ENCODE measurements at places on chromosomes 2 and 18. TPM values are rescaled to one million over a fixed set of nuclear protein-coding genes. Genes with fewer than 3 reads are reported as not detected.

Gene TMEM150A
- 4.0 TPM for total RNA-seq

Gene FAM117B
- 2.1 TPM for total RNA-seq

DNA sequence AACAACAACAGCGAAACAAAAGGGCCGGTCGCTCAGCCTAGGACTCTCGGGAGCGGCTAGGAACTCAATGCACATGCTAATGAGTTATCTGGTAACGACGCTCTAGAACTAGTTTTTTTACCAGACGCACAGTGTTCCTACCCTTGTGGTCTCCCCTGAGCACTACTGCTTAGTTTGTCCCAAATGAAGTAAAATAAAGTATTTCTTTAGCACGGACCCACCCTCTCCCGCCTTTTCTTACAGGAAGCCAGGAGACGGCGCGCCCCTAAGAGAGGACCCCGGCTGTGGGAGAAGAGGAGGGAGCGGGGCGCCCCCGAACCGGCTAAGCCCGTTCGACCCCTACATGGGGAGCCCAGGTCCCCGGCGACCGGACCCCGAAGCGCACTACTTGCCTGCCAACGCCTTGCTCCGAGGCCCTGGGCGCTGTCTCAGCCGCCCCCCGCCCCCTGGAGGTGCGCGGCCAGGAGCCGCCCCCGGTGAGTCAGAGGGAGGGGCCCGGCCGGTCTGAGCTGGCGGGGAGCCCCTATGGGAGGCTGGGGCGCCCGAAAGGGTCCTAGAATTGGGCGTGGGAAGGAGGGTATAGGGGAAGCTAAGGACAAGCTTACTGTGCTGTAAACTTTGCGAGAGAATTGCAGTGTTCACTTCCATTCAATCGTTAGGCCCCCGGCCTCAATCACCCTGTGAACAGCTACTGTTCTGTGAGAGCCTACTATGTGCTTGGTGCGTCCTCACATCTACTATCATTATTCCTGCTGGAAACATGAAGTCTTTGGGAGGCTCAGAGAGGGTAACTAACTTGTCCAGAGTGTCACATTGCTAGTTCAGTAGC, 3.6 kb upstream of the CAPG start:
- peak; percentile 83 for DNase-seq

Gene TYMS
- total RNA-seq = 20.9 TPM

- no peak for DNase-seq
These were observed 858 bp upstream of the RTP5 start for GRCh38 chr2:241868661-241869081.

Gene TYW5
- 6.0 TPM for total RNA-seq

GRCh38 chr18:74389171-74389927, 67.8 kb downstream of the DIPK1C start:
- DNase-seq = no peak

- DNase-seq = no peak
These were observed 49.7 kb downstream of the TPO start for GRCh38 chr2:1462994-1463393.

Gene CIDEA
- total RNA-seq = not detected

Gene ATP9B
- total RNA-seq = 7.3 TPM

GRCh38 chr18:76679945-76680344, 142.4 kb upstream of the ZNF236 start:
- DNase-seq = no peak

Gene PPP1R1C
- 1.9 TPM for total RNA-seq

- DNase-seq = no peak
These were observed 235.2 kb downstream of the GCA start for GRCh38 chr2:162579169-162579568.

Gene CD8B2
- not detected for total RNA-seq

- no peak for DNase-seq
These were observed 12.4 kb upstream of the TANK start for GRCh38 chr2:161147856-161148255.

Gene CHRNA1
- total RNA-seq = not detected

GRCh38 chr2:101038455-101039255, 36.6 kb downstream of the RPL31 start:
- peak; percentile 19 for DNase-seq

GRCh38 chr2:160652236-160652635, 158.6 kb upstream of the RBMS1 start:
- peak; percentile 64 for DNase-seq

GRCh38 chr18:48781988-48782363, 168.8 kb downstream of the SMAD7 start:
- DNase-seq = no peak

Gene FZD7
- total RNA-seq = 12.0 TPM

Gene RPIA
- total RNA-seq = 7.6 TPM

- no peak for DNase-seq
These were observed 267.4 kb upstream of the NT5C1B start for GRCh38 chr2:18856765-18857164.

DNA sequence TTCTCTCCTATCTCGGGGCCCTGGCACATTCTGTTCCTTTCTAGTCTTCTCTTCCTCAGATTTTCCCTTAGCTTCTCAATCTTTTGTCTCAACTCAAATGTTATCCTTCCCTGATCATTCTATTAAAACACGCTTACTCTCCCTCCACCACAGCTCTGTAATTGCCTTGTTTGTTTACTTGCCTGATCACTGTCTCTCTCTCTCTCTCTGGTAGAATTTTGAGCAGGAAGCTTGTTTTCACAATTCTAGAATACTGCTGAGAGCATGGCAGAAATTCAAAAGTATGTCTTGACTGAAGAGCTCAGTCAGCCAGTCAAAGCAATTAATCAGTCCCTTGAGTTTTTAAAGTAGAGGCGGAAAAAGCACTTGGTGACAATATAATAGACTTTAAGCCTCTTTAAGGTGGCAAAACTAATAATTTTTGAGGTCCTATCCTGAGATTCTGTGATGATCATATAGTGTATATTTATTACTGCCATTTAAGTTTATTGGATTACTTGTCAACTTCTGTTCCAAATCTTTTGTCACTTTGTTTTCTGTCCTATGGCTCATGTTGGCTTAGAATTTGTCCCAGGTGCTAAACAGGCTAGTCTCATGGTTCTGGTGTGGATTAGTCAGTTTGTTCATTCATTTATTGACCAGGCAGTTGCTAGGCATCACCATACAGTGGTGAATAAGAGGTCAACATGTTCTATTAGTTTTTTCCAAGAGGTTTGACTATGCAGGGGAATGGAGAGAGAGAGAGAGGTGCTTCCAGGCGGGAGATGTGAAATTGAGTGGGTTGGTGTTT, 2.3 kb downstream of the PSMD1 start:
- DNase-seq = no peak

DNA sequence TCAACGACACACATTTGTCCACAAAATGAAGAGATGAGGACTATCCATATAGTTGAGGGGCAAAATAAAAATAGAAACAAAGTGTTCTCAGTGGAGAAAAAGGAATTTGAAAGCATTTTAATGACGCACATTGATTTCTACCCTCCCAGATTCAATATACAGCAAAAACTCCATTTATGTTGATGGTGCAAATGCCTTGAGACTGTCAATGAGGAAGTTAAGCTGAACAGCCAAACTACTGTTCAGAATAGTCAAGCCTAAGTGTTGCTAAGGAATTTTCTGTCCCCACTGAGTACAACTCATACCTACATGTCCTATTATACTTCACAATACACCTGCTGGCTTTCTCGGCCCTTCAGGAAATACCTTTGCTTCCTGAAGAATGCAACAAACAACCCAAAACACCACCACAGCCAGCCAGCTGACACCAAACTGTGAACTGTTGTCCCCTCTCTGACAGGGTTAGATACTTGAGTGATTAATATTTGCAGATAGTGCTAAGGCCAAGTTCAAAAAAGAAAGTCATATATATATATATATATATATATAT, 27.8 kb upstream of the DARS1 start:
- DNase-seq = no peak

Gene B3GNT2
- 17.8 TPM for total RNA-seq

Gene SLC5A7
- not detected for total RNA-seq
